Transverse colon (tissue), 4 donors: ENCODE measurements at places on chromosomes 12 and 14.

GRCh38 chr12:106271575-106272505, 24.0 kb upstream of the CKAP4 start:
- no peak for DNase-seq

DNA sequence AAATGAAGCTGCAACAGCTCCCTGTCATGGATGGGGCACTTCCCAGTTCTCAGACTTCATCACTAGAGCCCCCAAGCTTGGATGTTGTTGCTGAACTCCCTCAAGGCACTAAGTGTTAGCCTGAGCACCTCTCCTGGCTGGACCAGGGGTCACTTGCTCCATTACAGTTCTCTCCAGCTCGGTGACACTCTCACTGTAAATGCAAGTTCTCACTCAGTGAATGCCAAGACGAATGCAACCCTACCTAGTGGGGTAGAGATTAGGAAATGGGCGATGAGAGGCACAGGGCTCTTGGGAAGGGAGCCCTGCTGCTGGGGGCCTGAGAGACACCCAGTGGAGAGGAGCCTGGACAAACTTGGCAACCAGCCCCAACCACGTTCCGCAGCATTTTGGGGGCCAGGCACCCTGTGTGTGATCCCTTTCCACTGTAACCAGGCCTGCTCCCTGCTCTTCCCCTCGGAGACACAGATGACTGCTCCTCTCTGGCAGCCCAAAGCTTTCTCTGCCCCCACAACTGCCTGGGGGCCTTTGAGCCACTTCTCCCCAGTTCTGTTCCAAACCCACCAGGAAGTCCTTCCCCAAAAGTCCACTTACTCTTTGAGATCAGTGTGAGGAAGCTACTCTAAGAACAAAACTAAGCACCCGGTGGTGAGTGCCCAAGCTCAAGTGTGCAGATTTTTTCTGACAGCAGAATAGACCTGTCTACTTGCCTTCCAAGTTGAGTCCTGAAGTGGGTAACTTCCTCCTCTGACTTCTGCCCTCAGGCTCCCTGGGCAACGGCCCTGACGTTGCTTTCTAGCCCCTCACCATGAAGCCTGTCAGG, 8.0 kb upstream of the SELPLG start:
- DNase-seq, result no peak

GRCh38 chr12:76715332-76715731, 48.6 kb upstream of the ZDHHC17 start:
- no peak for DNase-seq

GRCh38 chr12:132600048-132601032, 10.0 kb downstream of the LRCOL1 start:
- DNase-seq, result peak; percentile 71

- no peak for DNase-seq
These were observed 218.8 kb downstream of the KITLG start for GRCh38 chr12:88361493-88361892.

DNA sequence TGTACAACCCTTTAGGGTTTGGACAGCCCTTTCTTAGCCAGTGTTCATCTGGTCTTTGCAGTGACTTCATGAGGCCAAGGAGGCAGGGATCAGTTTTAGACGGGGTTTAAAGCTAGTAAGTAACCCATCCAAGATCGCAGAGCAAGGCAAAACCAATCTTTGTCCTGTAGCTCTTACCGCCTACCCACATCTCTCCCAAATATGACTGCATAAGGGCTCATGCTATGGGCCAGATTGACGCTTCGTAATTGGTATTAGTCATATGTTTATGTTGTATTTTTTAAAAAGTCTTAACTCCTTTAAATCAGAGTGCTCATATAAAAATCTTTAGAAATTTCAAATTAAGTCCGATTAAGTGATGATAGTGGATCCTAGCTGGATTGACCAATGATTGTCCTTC, 3.7 kb upstream of the CLMN start:
- no peak for DNase-seq

GRCh38 chr14:58332561-58332960, 34.2 kb downstream of the ARID4A start:
- DNase-seq, result no peak

DNA sequence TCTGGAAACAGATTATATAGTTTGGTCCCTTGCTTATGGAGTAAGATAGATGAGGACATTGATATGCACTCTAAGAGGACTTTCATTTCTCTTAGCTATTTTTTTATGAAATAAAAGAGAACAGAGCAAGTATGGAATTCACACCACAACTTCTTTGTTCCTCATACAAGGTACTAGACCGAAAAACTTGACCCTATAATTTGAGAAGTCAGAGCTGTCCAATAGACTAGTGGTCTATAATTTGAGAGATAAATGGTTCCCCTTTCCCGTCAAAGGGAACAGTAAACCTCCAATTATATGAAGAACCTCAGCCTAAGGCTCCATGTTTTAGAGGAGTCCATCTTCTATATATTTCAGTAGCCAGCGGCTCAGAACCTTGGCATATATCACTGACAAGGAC, 58.5 kb upstream of the HIF1A start:
- DNase-seq, result no peak

GRCh38 chr12:96501133-96501761, 11.9 kb downstream of the CFAP54 start:
- DNase-seq, result peak; percentile 56

- no peak for DNase-seq
These were observed 16.9 kb downstream of the BDKRB1 start for GRCh38 chr14:96272777-96273473.

- no peak for DNase-seq
These were observed 21.8 kb upstream of the RNU6-8 start for GRCh38 chr14:32224737-32225377.

GRCh38 chr14:44895716-44896115, 66.0 kb downstream of the KLHL28 start:
- DNase-seq, result no peak

DNA sequence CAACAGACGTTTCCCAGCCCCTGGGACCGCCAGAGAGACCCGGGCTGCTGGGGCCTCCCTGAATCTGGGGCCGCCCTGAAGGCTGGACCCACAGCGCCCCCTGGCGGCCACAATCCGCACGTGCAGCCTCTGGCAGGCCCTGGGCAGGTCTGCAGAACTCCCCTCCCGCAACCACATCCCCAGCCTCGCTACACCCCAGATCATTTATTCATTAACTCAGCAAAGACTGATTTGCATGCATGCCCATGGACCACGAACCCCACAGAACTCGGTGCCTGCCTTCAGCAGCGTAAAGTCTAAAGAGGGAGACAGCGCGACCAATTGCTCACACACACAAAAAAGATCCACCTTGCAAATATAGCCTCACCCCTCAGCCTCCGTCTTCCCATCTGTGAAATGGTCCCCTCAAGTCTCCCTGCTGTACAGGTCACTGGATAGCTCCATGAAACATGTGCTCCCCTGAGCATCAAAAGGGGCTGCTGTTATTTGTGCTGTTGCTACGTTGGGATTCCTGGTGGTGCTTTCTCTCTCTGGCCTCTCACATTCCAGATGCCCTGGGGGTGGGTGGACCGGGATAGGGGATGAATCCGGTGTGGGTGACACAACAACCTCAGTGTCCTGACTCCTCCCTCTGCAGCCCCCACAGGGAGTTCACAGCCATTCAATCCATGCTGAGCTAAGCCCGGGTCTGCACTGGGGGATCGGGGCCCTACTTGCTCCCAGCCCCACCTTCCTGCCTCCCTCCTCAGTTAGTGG, 96.4 kb downstream of the SCARB1 start:
- DNase-seq, result peak; percentile 83

GRCh38 chr14:53902307-53902706, 54.3 kb downstream of the BMP4 start:
- DNase-seq, result no peak

DNA sequence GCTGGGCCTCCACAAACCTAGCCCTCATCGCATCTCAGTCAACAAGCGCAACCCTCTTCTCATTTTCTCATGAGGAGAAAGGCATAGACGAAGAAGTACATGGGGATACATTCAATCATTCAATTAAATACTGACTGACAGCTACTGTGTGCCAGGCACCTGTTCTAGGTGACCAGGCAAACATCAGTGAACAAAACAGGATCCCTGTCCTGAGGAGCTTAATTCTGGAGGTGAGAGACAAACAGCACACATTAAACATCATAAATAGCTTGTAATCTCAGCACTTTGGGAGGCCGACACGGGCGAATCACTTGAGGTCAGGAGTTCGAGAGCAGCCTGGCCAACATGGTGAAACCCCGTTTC, 362 bp upstream of the ACYP1 start:
- DNase-seq, result no peak

GRCh38 chr12:10151621-10152020, 20.3 kb downstream of the OLR1 start:
- DNase-seq, result no peak

- no peak for DNase-seq
These were observed 89.7 kb downstream of the FGD4 start for GRCh38 chr12:32489070-32489469.

DNA sequence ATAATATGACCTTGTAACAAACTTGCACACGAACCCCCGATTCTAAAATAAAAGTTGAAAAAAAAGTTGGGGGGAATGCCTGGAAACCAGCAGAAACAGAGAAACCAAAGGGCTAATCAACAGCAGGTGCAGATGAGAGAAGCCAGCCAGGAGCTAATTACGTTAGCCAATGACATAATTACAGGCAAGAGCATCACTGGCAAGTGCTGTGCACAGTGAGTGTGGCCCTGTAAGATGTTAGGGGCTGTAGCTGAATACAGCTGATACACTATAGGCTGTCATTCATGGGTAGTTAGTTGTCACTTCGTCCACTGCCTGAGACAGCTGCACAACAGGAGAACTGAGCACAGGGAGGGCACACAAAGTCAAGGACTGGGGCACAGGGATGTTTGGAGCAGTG, 7.3 kb upstream of the FGF23 start:
- no peak for DNase-seq

GRCh38 chr12:123530668-123531067, 2.9 kb downstream of the RILPL1 start:
- DNase-seq, result no peak

DNA sequence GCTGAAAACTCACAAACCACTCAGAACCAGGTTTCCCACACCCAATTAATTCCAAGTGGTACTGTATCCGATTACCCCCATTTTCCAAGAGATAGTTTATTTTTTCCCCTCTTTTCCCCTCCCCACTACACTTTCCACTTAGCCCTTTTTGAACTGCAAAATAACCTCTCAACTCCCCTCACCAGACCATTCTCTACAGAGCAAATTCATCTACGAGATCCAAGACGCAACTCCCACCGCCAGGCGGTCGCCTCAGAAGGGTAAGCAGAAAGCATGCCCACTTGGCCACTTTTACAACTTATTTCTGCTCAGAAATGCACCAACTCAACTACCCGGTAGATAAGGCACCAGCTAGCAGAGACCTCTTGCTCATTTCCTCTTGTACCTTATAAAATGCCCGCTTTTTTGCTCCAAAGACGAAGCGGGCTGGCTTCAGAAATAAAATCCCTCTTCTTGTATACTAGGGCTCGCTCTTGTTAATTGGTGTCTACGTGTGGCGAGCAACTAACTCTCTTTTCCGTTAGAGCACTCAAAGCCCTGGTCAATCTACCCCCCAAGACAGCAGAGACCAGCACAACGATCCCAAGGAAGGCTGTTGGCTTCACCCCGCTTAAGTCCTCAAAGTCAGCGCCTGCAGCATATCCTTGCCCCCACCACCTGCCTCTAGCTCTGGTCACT, 910 bp upstream of the SRP54 start:
- DNase-seq, result peak; percentile 35

GRCh38 chr14:79540394-79540793, 670.9 kb downstream of the DIO2 start:
- no peak for DNase-seq

DNA sequence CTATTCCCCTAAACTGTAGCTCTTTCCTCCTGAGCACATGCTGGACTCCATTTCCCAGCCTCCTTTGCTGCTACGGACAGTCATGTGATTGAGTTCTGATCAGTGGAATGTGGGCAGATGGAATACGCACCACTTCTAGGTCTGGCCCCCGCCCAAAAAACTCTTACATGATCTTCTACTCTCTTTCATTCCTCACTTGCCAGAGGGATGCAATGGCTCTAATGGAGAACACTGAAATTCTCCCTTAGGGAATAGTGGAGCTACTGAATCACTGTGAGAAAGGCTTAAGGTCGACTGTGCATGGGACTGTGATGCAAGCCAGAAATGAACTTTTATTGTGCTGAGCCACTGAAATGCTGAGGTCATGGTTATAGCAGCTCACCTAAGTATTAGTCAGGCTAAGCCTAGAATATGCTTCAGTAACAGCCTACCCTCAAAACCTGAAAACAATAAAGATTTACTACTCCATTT, 13.0 kb upstream of the TMED2 start:
- DNase-seq, result peak; percentile 16

DNA sequence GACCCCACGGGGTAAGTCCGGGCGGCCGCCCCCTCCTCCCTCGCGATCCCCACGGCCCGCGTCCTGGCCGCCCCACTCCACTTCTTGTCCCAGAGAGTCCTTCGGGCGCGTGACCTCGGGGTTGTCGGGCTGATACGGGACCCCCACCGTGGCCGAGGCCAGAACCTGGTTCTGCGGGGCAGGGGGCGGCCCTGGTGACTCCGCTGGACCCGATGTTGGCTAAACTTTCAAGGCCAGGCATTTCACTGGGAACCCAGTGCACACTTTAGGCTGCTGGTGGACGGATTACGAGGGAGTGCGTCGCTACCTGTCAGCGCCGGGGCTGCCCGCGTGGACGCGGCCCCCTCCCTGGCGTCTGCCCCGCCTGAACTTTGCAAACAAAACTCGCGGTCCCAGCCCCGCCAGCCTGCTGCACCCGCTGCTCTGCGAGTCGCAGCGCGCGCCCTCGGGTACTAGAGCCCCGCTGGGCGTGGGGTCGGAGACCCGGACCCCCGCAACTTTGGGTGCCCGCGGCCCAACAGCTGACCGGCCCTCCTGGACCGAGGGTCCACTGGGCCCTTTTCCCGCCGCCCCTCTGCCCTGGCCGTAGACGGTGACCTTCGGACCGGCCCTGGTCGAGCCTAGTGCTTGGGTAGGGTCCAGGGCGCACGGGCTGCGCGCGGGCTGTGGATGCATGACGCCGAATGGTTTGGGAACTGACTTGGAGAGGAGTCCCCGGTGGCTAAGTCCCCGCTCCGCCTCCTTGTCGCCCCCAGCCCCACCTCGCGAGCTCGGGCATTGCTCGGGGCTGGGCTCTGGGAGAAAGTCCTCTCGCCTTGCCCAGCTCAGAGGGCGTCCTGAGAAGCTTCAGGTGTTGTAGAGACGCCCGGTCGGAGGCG, 624 bp downstream of the RIN3 start:
- DNase-seq, result peak; percentile 57

DNA sequence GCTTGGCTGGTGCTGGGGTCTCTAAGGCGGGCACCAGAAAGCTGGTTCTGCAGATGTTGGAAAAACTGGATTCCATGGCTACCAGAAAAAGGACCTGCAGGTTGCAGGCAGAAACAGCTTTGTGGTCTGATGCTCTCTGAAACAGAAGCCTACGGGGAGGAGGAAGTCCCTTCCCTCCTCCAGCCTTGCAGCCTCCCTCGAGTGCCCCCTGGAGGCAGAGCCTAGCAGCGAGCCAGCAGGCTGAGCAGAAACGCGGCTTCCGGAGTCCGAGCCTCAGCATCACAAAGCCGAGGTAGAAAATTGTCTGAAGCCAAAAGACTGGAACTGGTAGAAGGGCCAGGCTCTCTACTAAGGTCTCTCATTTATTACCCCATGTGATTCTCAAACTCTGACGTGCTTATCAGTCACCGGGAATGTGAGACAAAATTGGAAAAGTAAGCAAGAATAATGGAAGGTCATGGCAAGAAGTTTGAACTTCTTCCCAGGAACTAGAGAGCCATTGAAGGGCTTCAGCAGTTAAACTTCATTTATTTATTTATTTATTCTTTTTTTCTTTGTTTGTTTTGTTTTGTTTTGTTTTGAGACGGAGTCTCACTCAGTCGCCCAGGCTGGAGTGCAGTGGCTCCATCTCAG, 82.2 kb upstream of the CPSF6 start:
- DNase-seq, result peak; percentile 94
